ENCODE measurements at places on chromosomes 12 and 14. TPM values are rescaled to one million over a fixed set of nuclear protein-coding genes. Genes with fewer than 3 reads are reported as not detected.

The CLEC9A gene
- polyA plus RNA-seq, result 0.51 TPM

The POTEM gene
- not detected for polyA plus RNA-seq

The IAPP gene
- polyA plus RNA-seq, result not detected

GRCh38 chr12:57869298-57869926 is 22.9 kb upstream of the CTDSP2 start:
- DNase-seq, result no peak

DNA sequence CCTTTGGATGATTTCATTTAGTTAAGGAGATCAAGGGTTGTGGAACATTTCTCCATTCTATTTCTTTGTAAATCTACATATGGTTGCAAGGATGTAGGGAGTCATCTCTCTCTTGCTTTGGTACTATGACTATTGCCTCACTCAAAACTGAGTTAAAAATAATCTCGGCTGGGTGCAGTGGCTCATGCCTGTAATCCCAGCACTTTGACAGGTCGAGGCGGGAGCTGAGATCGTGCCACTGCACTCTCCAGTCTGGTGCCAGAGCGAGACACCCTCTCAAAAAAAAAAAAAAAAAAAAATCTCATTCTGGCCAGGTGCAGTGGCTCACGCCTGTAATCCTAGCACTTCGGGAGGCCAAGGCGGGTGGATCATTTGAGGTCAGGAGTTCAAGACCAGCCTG is 24.8 kb upstream of the PPM1H start:
- no peak for DNase-seq

- no peak for DNase-seq
These were observed 87.2 kb downstream of the CEP83 start for GRCh38 chr12:94372461-94372860.
